Left renal pelvis (tissue), 4 donors: ENCODE measurements at places on chromosomes 1 and 21. TPM values are rescaled to one million over a fixed set of nuclear protein-coding genes. Genes with fewer than 3 reads are reported as not detected.
A peak's percentile ranks its signal among the peaks of the same experiment; 100 is the strongest.

GRCh38 chr1:240824238-240824637 lies 212.3 kb upstream of the GREM2 start:
- DNase-seq: no peak

DNA sequence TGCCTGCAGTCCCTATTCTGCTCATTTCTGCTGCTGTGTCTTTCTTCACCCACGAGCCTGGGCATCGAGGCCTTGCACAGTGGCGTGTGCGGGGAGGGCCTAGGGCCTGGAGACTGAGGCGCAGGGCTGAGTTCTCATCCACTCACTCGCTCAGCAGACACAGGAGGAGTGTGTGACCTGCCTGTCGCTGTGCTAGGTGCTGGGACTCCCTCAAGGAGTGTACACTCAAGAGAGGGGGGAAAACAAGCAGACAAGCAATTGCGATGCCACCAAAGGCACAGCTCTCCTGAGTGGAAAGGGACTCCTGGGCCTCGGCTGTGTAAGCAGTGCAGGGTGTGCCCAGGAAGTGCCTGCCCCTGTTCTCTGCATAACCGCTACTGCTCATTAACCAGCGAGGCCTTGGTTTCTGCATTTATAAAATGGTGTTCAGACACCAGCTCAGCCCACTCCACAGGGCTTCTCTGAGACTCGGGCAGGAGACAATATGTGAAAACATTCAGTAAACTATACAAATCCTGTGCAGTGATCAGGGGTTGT lies 4.2 kb downstream of the RD3 start:
- no peak for DNase-seq

CFAP107 gene
- polyA plus RNA-seq: 1.1 TPM

DNA sequence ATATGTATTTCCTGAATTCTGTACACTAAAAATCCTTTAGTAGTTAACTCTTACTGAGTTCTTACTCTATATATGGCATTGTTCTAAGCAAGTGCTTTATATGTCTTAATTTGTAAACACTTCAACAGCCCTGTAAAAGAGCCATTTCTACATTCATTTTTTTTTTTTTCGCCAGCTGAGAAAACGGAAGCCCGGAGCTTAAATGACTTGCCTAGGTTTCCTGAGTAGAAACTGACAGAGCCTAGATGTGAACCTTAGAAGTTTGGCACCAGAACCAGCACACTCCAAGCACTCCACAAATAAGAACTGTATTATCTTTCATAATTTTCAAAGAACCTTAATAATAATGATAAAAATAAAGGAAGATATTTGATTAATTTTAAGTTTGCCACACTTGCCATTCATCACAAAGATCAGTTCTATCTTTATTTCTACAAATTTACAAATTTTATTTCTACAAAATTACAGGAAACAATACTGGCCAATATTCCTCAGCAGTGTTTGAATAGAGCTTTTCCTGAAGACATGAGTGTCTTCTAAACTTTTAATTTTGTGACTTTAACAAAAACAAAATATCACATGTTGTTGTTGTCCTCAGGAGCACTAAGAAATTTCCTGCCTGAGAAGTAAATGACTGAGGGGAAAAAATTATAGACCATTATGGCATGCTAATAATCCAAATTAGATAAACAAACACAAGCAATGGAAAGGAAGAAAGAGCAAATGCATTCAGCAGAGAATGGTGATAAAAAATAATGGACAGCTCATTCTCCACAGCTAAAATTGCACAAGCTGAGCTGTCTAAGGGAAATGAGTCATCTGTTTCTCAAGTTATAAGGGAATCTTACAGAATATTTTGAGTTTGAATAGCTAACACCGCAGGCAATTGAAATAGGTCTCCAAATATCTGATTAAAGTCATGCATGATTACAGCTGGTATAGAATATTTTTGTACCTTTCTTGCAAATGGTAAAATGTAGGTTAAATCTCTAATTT lies 71.2 kb downstream of the DPYD start:
- no peak for DNase-seq

NCF2 gene
- polyA plus RNA-seq: 5.9 TPM

DNA sequence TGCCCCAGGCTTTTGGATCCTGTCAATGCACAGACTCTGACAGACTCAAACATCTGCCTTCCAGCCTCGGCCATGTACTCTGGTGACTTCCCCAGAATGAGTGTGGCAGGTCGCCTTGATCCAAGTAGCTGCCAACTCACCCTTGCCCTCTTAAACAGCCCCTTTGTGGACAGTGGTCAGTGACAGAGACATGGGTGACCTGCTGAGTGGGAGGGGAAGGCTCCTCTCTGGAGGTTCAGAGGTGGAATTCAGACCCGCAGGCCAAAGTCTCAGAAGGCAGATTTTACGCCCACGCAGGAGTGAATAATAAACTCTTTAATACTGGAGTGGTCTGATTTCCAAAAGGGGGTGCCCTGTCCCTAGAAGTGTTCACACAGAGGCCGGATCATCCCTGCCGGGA lies 63.5 kb downstream of the TLR5 start:
- no peak for DNase-seq

DNA sequence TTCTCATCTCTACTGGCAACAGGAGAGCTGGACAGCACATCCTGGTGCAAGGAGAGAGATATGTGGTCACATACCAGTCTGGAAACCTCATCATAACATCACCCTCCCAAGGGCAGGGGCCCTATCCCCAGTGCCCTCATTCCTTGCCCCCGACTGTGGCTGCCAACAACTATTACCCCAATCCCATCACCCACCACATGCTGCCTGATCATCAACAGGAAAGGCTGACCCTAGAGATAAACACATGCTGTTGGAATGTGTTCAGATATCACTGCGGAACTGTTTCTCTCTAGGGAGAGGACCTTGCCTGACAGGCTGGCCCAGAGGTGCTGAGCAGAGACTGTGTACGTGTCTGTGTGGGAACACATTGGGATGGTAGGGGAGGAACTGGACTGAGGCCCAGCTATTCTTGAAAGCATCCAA lies 4.5 kb upstream of the INKA2 start:
- DNase-seq: no peak

DNA sequence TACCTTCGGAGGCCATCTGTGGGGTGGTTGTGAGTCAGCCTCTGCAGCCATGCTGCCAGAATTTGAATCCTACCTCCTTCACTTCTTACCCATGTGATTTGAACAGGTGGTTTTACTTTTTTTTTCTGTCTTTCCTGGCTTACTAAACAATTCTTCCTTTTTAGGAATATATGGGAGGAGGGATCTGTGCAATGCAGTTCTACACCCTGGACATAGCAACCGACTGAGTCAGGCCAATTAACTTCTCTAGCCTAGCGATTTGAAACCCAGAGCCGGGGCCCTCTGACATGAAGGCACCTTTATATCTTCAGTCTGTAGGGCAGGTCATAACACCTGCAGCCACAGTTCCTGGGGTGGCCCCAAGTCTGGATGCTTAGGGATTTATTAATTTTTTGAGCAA lies 83.6 kb downstream of the ST6GALNAC3 start:
- DNase-seq: no peak

DNA sequence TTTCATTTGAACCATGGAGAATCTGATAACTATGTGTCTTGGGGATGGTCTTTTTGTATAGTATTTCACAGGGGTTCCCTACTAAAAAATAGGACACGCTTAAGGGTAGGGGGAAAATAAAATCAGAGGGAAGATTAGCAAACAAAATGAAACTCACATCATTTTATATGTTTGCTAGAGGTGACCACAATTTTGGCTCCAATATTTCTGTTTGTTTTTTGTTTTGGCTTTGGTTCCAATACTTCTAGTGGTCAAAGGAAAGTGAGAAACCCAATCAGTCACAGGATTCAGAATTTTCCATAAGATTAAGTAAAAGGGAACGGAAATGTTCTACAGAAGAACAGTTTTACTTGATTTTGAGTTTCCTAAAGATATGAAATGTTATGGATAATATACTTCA lies 42.3 kb upstream of the SSX2IP start:
- DNase-seq: no peak

SPRR2E gene
- not detected for polyA plus RNA-seq

DNA sequence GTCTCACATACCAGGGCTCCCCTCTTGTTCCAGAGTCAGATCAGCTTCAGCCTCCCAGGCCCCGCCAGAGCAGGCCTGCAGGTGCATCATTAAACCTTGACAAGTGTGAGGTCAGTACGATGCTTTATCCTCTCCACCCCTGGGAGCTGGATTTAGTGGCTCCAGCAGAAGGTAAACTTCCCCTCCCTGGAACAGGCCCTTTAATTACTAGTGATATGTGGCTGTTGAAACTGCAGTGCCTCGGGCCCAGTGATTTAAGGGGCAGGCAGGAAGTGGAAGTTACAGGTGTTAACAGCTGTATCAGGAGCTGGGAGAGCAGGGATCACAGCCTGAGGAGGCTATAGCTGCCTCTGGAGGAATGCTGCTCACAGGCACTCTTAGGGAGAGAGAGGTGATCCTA lies 132.4 kb upstream of the KLHDC7A start:
- no peak for DNase-seq

GRCh38 chr1:93597709-93598108 lies 83.9 kb downstream of the BCAR3 start:
- DNase-seq: no peak

GRCh38 chr1:180627411-180627810 lies 4.4 kb upstream of the XPR1 start:
- DNase-seq: no peak

- no peak for DNase-seq
Measured at GRCh38 chr1:22841860-22842281, 130.8 kb downstream of the LACTBL1 start.

GRCh38 chr1:32380057-32380456 lies 14.2 kb downstream of the BSDC1 start:
- DNase-seq: no peak

DNA sequence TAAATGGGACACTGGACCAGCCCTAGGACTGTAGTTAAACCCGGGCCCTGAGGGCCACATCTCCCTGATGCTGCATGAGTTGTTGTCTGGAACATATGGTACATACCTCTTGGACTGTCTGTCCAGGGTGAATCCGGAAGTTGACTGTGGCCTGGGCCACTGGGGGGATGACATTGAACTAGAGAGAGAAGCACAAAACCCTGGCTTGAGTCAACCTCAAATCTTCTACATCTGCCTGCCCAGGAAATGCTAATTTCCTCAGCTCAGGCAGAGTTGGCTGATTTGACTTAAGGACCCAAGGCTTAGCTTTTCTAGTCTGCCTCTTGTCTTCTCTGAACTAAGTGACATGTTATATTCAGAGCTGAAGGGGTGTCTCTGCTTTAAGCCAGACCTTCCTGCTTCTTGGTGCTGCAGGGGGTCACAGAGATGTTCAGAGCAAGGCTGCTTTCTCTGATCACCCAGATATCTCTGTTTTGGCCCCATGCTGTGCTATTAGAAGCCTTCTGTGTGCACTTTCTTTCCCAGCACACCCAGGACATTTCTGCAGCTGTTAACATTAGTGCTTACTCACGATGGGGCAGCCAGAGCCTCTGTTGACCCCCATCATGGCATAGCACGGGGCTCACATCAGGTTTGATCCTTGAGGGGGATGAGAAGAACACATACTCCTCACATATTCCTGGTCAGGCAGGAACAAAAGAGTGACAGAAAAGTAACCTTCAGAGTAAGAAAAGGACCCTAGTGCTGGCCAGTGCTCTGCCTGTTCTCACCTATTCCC lies 9.6 kb downstream of the PM20D1 start:
- no peak for DNase-seq

CITED4 gene
- 4.2 TPM for polyA plus RNA-seq

DNA sequence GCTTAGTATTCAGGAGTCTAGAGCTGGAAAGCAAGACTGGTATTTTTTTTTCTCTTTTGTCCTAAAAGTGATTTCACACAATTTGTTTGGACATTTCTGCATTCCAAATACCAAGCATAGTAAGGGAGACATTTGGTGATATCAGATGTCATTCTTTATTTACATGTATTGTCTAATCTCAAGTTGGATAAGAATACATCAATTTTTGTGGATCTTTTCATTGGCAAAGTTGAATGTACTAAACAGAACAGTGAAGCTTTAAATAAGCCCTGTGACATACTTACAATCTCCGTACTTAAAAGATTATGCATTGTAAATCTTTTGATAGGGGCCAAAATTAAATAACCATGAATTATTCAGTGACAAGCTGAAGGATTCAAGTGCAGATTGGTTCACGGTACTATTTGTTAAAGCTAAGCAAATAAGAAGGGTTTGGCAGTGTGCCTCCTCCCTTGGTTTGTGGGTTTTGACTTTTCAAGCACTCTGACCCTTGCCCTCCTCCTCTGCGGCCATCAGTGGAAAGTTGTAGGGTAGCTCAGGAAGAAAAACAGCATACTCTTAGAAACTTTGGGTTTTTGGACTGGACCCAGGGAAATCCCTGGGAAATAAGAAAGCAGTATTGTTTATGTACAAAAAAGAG lies 663.7 kb downstream of the ADGRL2 start:
- peak; percentile 77 for DNase-seq

ANKRD35 gene
- 2.5 TPM for polyA plus RNA-seq

DNA sequence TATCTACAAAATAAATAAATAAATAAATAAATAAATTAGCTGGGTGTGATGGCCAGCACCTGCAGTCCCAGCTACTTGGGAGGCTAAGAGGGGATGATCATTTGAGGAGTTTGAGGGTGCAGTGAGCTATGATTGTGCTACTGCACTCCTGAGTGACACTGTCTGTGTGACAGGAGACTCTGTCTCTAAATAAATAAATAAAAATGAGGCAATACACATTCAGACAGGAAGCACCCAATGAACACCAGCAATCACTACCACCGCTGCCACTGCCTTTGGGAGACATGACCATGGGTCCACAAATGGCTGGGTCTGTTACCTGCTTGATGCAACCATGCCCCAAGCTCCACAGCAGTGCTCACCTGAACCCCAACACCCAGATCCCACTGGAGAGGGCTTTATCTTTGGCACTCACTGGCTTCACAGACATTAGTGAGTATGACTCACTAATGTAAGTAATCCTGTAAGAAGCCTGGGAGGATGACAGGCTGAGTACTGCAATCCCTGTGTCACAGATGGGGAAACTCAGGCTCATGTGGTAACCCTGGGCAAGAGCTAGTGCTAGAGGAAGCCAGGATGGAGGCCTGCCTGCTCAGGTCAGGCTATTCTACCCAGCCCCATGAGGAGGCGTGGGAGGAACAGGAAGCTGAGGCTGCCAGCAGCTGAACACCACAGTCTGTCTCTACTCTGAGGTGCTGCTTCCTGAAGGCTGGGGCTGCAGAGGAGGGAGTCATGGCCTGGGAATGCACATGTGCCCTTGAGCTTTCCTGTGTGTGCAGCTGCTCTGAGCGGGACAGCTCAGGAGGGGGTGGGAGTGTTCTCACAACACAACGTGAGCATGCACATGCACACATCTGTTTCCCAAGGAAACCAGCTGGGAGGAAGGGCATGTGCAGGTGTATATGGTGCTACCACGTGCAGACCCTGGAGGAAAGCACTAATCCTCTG lies 43.0 kb downstream of the SLC9A1 start:
- DNase-seq: no peak
